ENCODE measurements at places on chromosomes 2 and 18. TPM values are rescaled to one million over a fixed set of nuclear protein-coding genes. Genes with fewer than 3 reads are reported as not detected.

GRCh38 chr2:177771191-177771590, 301.4 kb downstream of the PDE11A start:
- no peak for DNase-seq

DNA sequence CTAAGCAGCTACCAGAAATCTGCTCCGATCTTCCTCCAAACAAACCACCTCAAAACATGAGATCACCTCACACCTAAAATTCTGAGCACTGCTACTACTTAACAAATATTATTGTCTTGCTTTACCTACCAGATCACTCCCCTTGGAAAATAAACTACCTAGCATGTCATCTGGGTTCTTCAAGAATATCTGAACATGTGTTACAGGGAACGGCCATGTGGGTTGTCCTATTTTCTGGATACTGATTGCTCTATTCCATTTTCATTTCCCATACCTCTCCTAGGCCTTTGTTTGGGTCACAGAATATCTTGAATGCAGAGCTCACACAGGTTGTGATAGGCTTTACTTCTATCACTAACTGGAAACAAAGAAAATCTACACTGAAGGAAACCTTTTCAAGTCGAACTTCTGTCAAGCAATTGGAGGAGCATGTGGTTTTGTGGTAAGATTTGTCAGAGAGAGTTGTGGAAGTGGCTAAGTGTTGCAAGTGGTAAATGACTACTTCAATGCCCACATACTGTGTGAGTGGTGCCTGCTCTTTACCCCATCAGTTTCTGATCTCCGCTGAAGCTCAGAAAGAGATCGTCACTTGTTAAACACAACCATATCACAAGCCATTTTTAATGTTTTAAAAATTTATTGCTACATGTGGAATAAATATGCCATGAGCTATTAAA, 739.1 kb upstream of the ZEB2 start:
- peak; percentile 43 for DNase-seq

- DNase-seq: no peak
Observed at GRCh38 chr2:68158134-68158447, 403 bp downstream of the PNO1 start.

- no peak for DNase-seq
Observed at GRCh38 chr18:77457681-77458080, 208.0 kb downstream of the GALR1 start.

GRCh38 chr2:1482253-1482675, 69.0 kb downstream of the TPO start:
- no peak for DNase-seq

DNA sequence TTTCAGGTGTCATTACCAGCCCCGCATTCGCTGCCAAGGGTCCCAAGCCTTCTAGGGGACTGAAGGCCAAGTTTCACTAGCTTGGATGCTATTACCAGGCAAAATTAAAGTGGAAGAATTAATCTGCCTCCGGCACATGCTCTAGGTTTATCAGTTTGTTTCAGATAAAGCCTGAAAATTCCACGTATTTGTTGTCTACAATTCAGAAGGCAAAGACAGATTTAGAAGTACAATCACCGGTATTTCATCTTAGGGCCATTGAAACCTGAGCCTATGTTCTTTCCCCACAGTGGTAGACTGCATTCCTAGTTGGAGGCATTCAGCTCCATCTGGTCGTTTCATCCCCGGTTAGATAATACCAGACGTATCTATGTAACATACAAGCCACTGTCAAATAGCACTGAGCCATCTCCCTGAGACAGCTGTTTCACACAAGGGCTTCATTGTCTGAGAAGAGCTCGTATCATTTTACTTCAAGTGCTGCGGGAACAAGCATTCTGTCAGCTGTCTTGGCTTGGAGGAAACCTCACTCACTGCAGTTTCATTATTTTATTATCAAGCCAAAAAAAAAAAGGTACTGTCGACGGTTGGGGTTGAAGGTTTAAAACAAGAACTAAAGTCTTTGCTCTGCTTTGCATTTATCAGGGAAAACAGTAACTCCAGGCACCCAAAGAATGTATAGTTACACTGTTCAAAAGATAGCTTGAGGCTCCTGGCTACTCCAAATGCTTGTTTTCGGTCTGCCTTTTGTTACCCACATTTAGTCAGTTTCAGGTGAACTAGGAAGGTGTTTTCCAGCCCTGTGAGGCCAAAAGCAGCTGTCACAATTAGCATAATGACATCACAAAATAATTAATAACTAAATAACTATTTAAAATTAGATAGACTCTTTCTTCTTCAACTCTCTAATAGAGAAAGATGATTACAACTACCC, 76.7 kb downstream of the TGIF1 start:
- no peak for DNase-seq

DNA sequence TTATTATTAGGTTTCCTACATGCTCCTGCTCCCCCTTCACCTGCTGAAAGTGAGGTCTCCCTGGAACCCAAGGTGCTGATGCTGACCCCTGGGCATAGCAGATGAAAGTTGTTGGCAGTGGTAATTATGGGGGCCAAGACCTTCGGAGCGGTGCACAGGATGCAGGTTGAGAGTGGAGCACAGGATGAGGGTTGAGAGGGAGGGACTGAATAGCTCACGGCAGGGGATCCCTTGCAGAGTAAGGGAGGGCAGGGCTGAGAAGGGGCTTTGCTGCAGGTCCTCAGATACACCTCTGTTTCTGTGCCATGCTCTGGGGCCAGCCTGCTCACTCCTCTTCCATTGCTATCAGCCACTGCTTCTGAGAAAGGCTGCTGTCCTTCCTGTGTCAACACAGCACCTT, 163.3 kb downstream of the FHOD3 start:
- DNase-seq: no peak

- DNase-seq: no peak
Observed at GRCh38 chr2:120884472-120885290, 149.0 kb downstream of the GLI2 start.

- no peak for DNase-seq
Observed at GRCh38 chr2:70199320-70199864, 8.6 kb upstream of the C2orf42 start.

- no peak for DNase-seq
Observed at GRCh38 chr2:108243566-108243965, 3.8 kb downstream of the SULT1C3 start.

DNA sequence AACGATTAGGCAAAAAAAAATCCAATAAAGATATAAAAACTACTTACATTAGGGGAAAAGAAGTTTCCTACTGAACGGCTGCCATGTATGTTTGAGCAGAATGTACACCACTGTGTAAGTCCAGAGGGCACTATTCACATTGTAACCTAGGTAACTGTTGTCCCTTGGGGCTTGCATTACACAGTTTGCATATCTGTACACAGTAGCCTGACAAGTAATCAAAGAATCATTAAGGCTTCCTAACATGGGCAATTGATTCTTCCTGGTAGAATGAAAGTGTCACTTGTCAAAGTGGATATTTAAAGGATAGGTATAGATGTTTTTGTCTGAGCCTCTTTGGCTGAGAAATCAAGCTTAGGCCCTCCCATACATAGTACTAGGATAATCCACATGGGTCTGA, 39.1 kb downstream of the PLEK start:
- DNase-seq: no peak

DNA sequence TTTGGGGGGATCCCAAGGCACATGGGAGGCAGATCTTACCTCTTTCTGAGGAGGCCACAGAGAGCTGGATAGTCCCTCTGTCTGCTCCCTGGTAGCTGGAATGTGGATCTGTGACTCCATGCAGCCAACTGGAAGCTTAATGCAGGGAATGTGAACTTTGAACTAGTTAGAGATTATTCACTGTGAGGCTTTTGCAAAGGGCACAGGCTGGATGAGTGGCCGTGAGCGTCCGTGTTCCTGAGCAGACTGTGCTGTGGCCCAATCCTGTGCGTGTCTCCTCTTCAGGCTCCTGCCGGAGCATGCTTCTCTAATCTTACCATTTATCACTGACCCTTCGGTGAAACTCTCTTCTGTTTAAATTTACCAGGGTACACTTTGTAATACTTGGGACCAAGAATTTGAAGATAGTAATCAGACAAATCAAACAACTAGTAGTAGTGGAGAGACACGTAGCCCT, 187.6 kb downstream of the PTPRM start:
- no peak for DNase-seq

The OTX1 gene
- not detected for total RNA-seq

The HOXD8 gene
- total RNA-seq: not detected

The DRC1 gene
- not detected for total RNA-seq

The ALPI gene
- total RNA-seq: not detected

The CGREF1 gene
- total RNA-seq: 0.92 TPM

The CCDC141 gene
- total RNA-seq: 14.6 TPM

The CMPK2 gene
- 96.0 TPM for total RNA-seq

The RNF103 gene
- total RNA-seq: 14.1 TPM

The NOSTRIN gene
- not detected for total RNA-seq
